Fibroblast of the conjunctiva (primary cell): ENCODE measurements at places on chromosomes 2 and 18.

- peak; percentile 3 for DNase-seq
Measured at GRCh38 chr2:224449212-224450147, 47.6 kb upstream of the FAM124B start.

GRCh38 chr18:60189856-60190255, 182.7 kb downstream of the MC4R start:
- DNase-seq: no peak

- no peak for DNase-seq
Measured at GRCh38 chr18:58525517-58525916, 103.4 kb downstream of the ALPK2 start.

GRCh38 chr2:21256006-21256405, 132.2 kb downstream of the TDRD15 start:
- DNase-seq: no peak

GRCh38 chr2:20633001-20633400, 17.9 kb downstream of the HS1BP3 start:
- no peak for DNase-seq

DNA sequence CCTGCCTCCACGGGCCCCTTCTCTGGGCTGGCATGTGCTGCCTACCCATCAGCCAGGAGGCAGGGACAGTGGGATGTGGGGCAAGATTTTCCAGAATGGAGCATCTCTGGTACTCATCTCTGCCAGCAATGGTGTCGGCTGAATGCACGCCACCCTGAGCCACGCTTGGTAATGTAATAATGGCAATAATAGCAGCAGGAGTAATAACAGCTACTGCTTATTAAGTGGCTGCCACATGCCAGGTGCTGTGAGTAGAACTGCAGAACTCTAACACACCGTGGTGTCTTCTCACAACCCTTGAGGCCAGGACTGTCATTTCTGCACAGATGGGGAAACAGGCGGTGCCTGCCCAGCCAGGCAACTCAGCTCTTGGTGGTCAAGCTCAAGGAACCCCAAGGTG, 113.6 kb downstream of the CELF4 start:
- DNase-seq: no peak
